CD4-positive, alpha-beta T cell treated with Interleukin-15 for 4 hours (primary cell): ENCODE measurements at places on chromosomes 12 and 14.

DNA sequence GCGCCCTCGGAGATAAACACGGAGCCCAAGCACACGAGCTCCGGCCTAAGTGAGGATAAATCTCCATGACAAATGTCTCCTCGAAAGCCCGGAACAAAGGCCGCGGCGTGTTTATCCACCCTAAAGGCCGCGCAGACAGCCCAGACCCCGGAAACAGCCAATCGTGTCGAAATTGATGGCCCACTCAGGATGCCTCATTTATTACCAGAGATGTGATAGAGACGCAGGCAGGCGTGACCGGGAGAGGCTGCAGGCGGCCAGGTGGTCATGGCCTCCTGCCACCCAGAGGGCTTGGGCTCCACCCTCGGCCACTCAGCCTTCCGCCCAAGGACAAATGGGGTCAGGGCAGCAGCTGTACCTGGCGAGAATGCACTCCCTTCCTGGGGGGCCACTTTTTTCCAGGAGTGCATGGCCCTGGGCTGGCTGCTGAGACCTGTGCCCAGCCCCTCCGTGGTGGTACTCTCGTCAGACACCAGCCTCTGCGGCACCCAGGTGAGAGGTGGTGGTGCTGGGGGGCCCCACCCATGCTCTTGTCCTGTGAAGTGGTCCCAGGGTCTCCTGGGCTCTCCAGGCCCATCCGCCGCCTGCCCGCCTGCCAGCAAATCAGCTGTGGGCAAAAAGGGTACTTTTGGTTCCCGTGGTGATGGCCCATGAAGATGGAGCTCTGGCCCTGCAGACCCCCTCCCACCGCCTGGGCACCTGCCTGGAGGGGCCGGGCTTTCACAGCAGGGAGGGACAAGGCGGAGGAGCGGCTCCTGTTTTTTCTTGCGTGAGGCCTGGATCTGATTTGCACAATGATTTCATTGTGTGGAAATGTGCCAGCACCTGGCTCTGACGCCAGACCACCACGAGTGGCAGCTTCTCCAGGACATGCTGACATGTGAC lies 211.5 kb upstream of the C14orf180 start:
- DNase-seq: no peak

- no peak for DNase-seq
Measured at GRCh38 chr14:38536376-38537038, 280.6 kb upstream of the CLEC14A start.

GRCh38 chr12:49030119-49030518 lies 11.5 kb upstream of the PRKAG1 start:
- no peak for DNase-seq

- DNase-seq: no peak
Measured at GRCh38 chr14:102374264-102374663, 11.5 kb downstream of the TECPR2 start.

- no peak for DNase-seq
Measured at GRCh38 chr12:104130760-104131159, 7.2 kb downstream of the NFYB start.

DNA sequence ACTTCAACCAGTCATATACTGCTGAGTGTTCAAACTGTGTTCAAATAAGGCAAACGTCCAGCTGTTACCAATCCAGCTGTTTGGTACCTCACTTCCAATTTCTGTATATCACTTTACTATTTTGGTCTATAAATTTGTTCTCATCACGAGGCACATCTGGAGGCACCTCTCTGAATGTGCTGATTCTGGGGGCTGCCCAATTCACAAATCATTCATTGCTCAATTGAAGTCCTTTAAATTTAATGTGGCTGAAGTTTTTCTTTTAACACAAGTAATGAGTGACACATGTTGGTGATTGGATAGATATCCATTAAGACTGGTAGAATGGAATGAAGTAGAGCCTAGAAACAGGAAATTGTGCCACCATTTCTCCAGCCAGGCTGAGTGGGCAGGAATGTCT lies 617.0 kb upstream of the TMEM132C start:
- DNase-seq: no peak

GRCh38 chr14:75242546-75243273 lies 35.9 kb upstream of the FOS start:
- DNase-seq: no peak

GRCh38 chr12:14284184-14284722 lies 81.2 kb upstream of the ATF7IP start:
- no peak for DNase-seq

DNA sequence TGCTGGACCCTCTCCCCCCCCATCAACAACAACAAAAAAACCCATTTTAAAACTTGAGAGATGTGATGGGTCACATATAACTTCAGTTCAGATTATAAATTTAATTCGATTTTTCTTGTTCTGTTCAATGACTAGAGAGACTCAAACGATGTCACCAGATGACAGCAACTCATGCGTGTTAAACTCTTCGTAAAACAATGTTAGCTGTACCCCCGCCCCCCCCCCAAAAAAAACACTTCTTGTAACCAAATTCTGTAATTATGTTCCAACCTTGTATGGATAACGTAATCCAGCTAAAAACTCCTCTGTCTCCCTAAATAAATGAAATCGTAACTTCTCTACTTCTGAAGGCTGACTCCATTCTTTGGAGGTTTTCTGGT lies 614 bp upstream of the NACA start:
- no peak for DNase-seq

- no peak for DNase-seq
Measured at GRCh38 chr12:38892087-38892786, 13.2 kb downstream of the CPNE8 start.

GRCh38 chr12:93729934-93730333 lies 52.8 kb downstream of the CRADD start:
- no peak for DNase-seq

GRCh38 chr12:45725631-45726602 lies 3.6 kb upstream of the ARID2 start:
- peak; percentile 69 for DNase-seq
